ENCODE measurements at places on chromosomes 12 and 14.
A peak's percentile ranks its signal among the peaks of the same experiment; 100 is the strongest.

DNA sequence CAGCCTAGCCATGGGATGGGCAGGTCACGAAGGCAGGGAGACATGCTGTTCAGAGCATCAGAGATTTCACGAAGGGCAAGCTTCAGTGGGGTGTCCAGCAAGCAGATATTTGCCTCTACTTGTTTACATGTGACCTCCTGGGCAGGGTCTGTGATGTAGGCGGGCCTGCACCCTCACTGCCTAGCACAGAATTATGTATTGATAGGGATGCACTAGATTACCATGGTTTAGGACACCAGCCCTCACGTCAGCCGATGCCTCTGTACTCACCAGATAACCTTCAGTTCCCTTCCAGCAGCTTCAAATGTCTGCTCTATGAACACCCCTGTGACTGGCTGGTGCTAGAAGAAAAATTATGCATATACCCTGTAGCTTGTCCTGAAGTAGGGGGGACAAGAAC lies 5.1 kb upstream of the EIF5 start:
- peak; percentile 70 for DNase-seq

GRCh38 chr12:109983432-109984142 lies 12.6 kb downstream of the GIT2 start:
- peak; percentile 72 for DNase-seq

GRCh38 chr12:67764946-67765619 lies 116.5 kb downstream of the DYRK2 start:
- DNase-seq: no peak

DNA sequence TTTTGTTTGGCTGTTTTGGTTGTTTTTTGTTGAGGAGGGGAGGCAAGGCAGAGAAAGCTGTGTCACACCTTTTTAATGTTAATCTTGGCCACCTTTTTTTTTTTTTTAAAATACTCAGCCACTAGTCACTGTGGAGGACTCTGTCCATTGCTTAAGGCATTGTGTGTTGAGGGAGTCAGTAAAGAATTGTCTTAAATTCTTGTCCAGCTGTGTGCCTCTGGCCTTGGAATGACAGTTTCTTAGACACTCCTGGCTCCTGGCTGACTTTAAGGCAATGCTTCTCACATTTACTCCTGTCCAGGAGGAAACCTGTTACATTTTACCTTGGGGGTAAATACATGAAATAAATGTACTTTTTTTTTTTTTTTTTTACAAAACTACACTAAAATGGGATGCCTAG lies 18.1 kb upstream of the SMCO2 start:
- no peak for DNase-seq

- DNase-seq: peak; percentile 61
These were observed 10.9 kb upstream of the HVCN1 start for GRCh38 chr12:110699591-110700445.

- no peak for DNase-seq
These were observed 465.5 kb upstream of the ATP2B1 start for GRCh38 chr12:90174198-90174510.

DNA sequence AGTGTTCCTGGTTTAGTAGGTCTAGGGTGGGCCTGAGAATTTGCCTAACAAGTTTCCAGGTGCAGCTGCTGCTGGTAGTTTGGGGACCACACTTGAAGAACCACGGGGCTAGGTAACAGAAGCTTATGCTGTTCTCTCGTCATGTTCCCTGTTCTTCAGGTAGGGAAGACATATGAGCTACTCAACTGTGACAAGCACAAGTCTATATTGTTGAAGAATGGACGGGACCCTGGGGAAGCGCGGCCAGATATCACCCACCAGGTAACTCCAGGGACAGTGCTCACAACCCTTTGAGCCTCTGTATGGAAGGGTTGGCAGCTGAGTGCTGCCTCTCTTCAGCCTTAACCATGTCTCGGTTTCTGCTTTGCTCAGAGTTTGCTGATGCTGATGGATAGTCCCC lies 3.5 kb downstream of the EMG1 start:
- DNase-seq: no peak

DNA sequence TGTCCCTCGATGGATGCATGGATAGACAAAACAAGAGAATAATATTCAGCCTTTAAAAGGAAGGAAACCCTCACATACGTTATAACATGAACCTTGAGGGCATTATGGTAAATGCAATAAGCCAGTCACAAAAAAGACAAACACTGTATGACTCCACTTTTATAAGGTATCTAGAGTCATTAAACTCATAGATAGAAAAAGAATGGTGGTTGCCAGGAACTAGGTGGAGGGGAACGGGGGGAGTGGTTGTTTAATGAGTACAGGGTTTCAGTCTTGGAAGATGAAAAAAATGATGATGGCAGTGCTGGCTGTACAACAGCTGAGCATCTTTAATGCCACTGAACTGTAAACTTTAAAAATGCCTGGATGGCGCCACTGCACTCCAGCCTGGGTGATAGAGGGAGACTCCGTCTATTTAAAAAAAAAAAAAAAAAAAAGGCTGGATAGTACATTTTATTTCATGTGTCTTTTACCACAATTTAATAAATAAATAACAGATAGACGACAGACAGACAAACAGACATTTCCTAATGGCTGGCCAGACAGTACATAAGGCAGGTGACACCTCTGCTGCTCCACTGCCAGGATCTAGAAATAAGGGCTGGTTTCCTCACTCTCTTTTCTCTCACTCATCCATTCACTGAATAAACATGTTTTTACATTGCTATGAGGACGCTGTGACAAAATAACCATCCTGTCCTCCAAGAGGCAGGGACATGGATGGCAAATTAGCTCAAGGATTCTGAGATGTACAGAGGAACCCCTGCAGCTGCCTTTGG lies 118.8 kb downstream of the FOXN3 start:
- no peak for DNase-seq

DNA sequence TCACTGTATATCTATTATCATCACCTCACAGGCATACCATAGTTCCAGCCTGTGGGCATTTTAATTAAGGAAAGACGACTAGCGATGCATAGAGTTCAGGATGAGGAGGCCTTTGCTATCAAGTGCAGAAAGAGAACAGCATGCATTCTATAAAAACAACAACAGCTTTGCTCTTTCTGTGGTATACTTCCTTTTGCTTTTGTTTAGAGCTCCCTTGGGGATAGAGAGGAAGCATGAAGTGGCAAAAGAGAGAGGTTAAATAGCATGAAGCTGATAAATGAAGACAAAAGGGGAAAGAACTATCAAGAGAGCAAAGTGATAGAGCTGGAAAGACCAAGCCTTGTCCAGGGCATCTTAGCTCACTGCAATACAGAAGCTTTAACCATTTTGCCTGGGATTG lies 23.5 kb downstream of the IFNG-AS1 start:
- no peak for DNase-seq

DNA sequence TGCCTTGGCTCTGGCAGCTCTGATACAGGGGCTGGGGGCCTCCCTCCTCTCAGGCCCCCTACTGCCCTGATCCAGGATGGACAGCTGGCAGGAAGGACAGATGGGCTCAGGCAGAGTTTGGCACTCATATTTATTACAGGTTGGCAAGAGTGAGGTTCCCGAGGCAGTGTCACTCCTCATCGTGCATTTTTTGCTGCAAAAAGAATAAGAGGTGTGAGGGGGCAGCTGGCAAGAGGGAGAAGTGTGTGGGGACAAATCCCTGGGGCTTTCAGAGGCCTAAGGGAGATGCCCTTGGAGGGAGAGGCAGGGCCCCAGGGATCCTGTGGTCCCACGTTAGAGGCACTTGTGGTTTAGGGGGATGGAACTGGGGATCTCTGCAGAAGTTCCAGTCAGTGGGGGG lies 5.0 kb downstream of the CMTM5 start:
- no peak for DNase-seq

DNA sequence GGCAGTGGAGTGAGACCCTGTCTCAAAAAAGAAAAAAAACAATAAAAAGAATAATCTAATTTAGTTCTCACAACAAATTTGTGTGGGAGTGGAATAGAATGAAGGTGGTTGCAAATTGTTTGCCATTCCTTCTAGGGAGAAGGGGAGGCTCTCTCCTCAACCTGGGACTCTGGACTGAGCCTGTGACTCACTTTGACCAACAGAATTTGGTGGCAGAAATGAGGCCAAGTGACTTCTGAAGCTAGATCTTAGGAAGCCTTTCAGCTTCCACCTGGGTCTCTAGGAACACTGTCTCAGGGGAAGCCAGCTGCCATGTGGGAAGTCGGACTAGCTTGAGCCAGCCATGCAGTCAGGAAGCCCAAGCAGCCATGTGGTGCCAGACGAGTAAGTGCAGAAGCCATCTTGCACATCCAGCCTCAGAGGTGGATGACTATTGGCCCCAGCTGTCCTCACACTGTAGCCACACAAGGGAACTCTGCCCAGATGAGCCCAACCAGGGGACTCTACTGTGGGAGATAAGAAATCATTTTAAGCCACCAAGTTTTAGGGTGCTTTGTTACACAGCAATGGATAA lies 14.4 kb downstream of the ALDH2 start:
- DNase-seq: no peak

DNA sequence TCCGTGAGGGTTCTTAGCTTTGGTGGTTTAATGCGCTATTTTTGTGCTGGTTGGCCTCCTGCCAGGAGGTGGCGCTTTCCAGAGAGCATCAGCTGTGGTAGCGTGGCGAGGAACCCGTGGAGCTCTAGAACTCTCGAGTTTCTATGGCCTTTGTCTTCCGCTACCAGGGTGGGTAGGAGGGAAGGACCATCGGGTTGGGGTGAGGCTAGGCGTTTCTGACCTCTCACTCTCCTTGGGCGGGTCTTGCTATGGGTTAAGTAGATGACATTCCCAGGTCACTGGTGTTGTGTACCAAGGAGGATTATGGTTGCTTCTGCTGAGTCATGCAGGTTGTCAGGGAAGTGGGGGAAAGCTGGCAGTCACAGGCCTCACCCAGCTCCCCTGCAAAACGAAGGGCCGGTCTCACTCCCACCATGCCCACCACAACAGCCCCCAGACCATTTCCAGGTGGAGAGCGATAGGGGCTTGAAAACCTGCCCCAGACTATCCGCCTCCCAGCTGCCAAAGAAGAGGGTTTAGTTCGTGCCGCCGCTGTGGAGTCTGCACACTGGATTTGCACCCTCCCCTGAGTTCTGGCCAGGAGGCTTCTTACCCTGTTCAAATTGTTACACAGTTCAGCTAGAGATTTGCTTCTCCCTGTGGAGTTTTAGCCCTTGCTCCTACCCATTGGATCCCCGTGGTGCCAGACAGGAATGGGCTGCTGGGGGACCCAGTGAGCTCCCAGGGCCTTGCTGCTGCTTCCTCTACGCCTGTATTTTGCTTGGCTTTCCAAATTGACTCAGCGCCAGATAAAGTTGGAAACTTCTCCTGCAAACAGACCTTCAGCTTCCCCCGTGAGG lies 21.9 kb downstream of the RNFT2 start:
- DNase-seq: peak; percentile 44

- DNase-seq: no peak
These were observed 79.3 kb downstream of the GTF2A1 start for GRCh38 chr14:81141426-81141825.

GRCh38 chr14:94819531-94819930 lies 49.6 kb upstream of the GSC start:
- DNase-seq: no peak

DNA sequence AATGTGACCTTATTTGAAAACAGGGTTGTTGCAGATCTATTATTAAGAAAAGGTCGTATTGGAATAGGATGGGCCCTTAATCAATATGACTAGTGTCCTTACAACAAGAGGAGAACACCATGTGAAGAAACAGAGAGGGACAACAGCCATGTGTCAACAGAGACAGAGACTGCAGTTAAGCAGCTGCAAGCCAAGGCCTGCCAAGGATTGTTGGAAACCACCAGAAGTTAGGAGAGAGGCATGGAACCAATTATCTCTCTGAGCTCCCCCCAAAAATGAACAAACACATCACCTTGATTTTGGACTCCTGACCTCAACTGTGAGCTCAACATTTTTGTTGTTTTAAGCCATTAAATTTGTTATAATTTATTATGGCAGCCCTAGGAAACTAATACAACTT lies 214.6 kb upstream of the PRKD1 start:
- DNase-seq: no peak

GRCh38 chr14:69242311-69243224 lies 17.4 kb upstream of the GALNT16 start:
- peak; percentile 78 for DNase-seq

GRCh38 chr12:130973109-130973508 lies 19.4 kb downstream of the ADGRD1 start:
- DNase-seq: no peak

GRCh38 chr12:107660235-107660634 lies 25.4 kb upstream of the PWP1 start:
- DNase-seq: no peak

DNA sequence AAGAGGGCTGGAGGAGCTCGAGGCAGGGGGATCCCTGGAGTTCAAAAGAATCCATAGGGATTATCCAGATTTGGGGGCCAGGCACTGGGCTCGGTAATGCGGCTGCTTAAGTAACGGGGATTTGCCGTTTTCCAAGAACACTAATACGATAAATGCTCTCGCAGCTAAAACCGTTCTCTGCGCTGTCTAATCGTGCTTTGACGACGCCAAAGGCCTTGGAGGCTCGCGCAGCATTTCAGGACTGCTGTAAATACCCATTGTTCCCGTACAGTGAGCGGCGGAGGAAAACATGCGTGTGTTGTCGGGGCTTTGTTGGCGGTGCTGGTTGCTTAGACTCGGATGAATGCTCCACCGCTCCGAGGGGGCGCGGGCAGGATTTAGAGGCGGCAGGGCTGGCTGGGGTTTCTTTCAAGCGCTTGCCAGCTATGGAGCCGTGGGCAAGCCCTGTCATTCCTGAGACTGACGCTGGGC lies 26.2 kb downstream of the DIO3 start:
- no peak for DNase-seq

DNA sequence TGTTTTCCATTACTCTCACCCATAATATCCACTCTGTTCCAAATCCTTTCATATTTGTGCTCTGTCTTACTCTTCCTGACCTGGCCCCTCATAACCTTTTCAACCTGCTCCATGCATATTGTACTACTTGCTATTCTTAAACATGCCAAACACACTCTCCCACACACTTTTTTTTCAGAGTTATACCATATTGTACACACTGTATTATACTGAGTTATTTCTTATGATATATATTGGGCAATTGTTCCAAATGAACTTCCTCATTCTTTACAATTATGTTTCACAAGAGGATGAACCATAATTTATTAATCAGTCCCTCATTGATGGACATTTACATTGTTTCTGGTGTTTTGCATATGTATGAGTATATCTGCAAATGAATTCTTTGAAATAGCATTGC lies 18.5 kb downstream of the ATL1 start:
- DNase-seq: peak; percentile 45

GRCh38 chr14:91509878-91510170 lies 286 bp downstream of the PPP4R3A start:
- DNase-seq: no peak

DNA sequence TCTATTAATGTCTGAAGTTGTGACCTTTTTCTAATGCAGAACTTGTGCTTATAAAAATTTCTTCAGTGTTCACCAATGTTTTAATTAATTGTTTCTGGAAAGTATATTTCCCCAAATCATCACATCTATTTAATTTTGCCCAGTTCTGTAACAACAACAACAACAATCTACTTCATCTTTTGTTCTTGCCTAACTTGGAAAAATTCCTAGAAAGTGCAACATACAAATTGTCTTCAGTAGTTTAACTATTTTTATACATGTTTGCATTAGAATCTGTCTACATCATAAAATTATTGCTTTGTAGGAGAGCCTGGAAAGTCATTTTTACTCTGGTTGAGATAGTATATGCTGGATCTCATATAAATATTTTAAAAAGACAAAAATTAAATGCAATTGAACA lies 38.5 kb downstream of the CCER1 start:
- DNase-seq: no peak

- DNase-seq: no peak
These were observed 3.6 kb upstream of the CFAP73 start for GRCh38 chr12:113145720-113146551.

- no peak for DNase-seq
These were observed 359.3 kb downstream of the BCL11B start for GRCh38 chr14:98912655-98913054.

GRCh38 chr14:71885301-71885700 lies 46.9 kb upstream of the RGS6 start:
- no peak for DNase-seq
